ENCODE measurements at places on chromosomes 16 and 17.

DNA sequence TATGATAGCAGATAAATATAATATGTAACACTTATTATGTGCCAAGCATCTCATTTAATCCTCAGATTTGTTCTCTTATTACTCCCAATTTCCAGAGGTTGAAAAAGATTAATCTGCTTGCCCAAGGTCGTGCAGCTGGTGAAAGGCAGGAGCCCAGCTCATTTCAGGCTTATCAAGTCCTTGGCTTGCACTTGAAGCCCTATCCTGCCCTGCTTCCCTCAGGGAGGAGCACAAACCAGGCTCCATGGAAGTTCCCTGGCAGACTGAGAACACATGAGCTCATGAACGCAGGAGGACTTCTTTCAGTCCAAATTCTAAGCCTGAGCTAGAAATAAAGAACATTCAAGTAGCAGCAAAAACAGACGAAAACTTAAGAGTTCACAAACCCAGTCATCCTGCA lies 74.8 kb downstream of the USP31 start:
- no peak for DNase-seq

GRCh38 chr17:74356646-74357465 lies 4.8 kb downstream of the BTBD17 start:
- no peak for DNase-seq

- no peak for DNase-seq
Observed at GRCh38 chr16:3771513-3771912, 54.2 kb upstream of the TRAP1 start.

- DNase-seq: no peak
Observed at GRCh38 chr16:55294931-55295342, 29.1 kb upstream of the IRX6 start.

GRCh38 chr16:85550422-85550864 lies 62.7 kb upstream of the GSE1 start:
- no peak for DNase-seq

DNA sequence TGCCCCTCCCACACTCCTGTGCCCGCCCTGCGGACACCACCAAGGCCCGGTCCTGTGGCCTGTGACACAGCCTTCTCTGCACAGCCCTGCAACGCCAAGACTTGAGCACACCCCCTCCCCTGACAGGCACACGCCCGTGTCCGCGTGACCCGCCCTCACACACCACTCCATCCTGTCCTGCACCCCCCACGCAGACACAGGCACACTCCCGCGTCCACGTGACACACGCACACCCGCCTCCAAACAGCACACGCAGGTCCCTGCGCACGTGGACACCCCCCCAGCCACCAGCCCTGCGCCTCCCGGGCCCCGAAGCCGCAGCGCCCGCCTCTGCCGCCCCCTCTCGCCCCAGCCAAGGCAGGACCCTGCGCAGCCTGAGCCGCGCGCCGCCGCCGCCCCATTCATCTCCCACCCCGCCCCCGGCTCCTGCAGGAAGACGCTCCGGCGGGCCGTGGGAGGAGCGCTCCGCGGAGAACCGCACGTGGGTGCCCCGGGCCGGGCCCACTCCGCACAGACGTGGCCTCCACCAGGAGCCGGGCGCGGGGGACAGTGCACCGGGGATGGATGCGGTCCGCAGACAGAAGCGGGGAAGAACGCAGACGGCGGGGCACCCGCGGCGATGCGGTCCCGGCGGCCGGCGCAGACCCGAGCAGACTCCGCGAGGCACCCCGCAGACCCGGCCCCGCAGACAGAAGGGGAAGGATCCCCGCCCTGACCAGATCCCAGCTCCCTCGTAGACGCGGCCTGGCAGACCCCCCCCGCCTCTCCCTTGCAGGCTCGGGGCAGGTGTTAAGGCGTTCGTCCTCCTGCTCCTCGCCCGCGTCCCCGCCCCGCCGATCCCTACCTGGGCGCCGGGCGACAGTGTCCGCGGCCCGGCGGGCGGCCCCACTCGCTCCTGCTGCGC lies 506 bp downstream of the CAMKK1 start:
- DNase-seq: peak; percentile 73

DNA sequence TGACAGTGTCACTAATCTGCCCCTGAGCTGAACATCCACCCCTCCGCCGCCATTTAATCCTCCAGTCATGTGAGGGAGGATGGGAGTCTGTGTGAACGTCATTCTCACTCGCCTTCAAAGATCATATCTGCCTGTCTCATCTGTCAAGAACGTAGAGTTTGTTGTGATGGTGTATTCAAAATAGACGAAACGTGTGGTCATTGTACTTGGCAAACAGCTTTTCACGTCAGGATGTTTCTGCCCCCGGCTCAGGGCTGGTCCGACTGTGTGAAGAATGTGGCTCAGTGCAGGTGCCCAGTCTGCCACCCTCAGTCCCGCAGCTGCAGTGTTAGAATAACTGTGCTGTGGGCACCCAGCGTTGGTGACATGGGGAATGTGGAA lies 148.0 kb downstream of the KCNJ12 start:
- DNase-seq: no peak

DNA sequence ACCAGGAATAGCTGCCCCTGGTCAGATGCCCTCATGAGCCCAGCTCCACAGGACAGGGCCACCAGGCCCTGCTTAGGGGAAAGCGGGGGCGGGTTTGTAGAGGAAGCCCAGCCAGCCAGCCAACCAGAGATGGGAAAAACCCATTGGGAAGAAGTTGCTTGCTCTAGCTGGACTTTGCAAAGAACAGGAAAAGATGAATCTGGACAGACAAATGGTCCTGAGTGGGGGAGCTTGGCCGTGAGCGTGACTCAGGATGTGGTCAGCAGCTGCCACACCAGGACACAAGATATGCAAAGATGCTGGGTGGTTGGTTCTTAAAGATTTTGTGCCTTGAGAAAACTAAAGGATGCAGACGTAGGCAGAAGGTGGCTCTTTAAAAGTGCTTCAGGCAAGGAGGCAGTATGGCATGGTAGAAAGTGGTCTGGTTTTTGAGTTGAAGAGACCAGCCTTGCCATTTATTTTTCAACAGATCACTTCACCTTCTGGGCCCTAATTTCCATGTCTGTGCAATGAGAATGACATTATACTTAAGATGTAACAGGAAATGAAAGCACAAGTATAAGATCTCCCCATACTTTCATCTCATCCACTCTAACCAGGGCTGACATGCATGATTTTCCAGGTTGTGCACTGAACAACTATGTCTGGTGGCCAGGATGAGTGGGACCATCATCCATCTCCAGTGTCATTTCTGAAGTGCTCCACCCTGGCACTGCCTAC lies 27.8 kb upstream of the HEATR6 start:
- no peak for DNase-seq

DNA sequence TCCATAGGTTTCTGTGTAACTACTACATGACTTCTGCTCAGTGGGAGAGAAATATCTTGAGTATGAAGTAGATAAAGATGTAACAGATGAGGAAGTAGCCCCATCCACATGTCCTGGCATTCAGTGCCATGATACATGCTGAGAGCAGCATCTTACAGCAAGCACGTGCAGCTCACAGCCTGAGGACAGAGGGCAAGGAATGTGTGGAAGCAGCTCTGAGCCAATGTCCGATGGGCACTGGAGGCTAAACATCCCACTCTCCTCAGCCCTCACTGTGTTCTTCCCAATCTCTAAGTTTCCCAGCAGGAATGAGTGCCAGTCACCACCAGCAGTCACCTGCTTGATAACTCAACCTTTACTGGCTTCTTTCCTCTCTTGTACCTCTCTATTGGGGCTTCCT lies 40.4 kb downstream of the CFDP1 start:
- DNase-seq: no peak

- DNase-seq: no peak
Observed at GRCh38 chr16:70455910-70456309, 1.5 kb downstream of the FCSK start.

GRCh38 chr16:50553182-50553710 lies 5.0 kb downstream of the NKD1 start:
- DNase-seq: no peak

DNA sequence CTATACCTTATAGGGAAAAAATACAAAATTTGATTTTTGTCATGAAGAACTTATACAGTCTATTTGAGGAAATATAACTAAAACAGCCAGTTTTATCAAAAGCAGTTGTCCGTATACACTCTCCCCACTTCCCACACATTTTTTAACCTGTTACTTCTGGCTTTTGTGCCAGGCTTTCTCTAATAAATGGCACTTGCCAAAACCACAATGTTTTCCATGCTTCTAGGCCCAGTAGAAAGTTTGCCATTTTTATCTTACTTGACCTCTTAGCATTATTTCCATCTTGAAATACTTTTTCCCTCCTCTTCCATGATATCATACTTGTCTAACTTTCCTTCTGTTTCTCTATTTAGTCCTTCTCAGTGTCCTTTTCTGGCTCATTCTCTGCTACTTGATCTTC lies 38.8 kb downstream of the EFCAB5 start:
- DNase-seq: no peak

GRCh38 chr17:76553178-76553908 lies 13.5 kb downstream of the PRCD start:
- no peak for DNase-seq

GRCh38 chr17:81794509-81794908 lies 9.4 kb upstream of the GCGR start:
- no peak for DNase-seq

DNA sequence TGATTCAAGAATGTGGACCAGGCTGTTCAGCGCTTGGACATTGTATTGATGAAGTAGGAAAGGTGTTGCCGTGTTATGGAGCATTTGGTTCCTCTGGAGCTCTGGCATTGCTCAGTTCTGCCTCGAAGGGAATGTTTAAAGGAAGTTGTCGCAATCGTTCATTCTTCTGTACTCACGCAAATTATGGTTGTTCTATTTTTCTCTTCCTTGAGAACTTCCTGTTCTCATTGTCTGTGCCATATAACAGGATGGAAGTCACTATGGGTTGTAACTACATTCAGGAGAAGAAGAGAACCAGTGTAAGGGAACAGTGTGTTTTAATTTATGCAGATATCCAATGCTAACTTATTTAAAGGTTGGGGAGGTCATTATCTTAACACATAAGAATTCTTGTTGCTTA lies 13.0 kb downstream of the PCTP start:
- no peak for DNase-seq

- no peak for DNase-seq
Observed at GRCh38 chr17:79952265-79952877, 83.3 kb downstream of the TBC1D16 start.

- no peak for DNase-seq
Observed at GRCh38 chr17:80793851-80794267, 197.8 kb upstream of the CHMP6 start.

DNA sequence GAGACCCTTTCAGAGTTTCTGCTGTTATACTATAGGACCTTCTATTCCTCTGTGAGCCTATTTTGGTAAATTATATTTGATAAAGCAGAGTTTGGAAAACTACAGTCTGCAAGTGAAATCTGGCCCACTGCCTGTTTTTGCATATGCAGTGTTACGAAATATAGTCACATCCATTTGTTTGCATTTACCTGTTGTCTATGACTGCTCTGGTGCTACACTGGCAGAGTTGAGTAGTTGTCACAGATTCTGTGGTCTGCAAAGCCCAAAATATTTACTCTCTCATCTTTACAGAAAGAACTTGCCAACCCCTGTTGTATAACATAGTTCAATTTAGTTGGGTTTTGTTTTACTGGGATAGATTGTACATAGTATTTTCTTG lies 42.3 kb downstream of the TNRC6A start:
- DNase-seq: no peak

DNA sequence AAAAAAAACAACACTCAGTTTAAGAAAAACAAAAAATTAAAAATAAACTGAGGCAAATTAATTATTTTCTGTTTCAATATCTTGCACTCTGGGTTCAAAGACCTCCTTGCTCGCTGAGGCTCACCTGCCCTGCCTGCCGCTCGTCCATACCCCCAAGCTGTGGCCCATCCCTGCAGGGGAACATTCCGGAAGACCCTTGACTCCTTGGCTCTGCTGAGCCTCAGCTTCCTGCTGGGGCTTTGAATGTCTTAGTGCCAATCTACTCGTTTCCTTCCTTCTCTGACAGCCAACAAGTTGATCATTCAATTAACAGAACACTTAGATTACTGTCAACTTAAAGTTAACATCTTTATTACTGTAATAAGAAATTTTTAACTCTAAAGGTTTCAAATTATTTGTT lies 24.3 kb downstream of the G6PC1 start:
- no peak for DNase-seq

GRCh38 chr16:70778901-70779309 lies 22.1 kb downstream of the VAC14 start:
- DNase-seq: no peak

GRCh38 chr16:4570086-4570485 lies 13.9 kb downstream of the C16orf96 start:
- no peak for DNase-seq

DNA sequence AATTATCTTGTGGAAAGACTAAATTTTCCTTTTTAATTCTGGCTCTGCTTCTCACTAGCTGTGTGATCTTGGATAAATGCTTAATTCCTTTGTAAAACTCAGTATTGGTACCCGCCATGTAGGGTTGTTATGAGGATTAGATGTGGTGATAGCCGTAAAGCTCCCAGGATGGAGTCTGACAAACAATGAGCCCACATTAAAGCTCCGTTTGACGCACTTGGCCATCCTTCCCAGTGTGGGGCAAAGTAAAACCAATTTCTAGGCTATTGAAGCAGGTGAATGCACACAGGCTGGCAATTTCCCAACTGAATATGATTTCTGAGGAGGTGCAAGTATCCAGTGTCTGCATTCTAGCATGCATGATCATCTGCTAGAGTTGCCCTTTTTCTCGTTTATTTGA lies 123.6 kb downstream of the MRTFB start:
- no peak for DNase-seq

DNA sequence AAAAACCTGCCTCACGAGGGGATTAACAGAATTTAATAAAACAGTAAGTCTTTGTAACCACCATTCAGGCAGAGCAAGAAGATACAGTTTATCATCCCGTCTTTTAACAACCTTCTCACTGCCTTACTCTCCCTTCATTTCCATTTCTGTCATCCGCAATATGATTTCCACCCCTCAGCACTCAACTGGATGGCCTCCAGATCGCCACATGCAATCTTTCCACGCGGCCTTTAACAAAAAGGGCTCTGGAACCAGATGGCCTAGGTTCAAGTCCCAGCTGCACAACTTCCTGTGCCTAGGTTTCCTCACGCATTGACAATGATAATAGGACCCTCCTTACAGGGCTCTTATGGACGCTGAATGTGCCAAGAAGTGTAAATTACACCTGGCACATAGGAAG lies 103.6 kb downstream of the GAS7 start:
- DNase-seq: no peak

- no peak for DNase-seq
Observed at GRCh38 chr17:65085397-65085796, 28.9 kb upstream of the GNA13 start.
